ENCODE measurements at places on chromosomes 12 and 14.

GRCh38 chr12:6635375-6635855, 344 bp downstream of the LPAR5 start:
- peak; percentile 72 for DNase-seq

DNA sequence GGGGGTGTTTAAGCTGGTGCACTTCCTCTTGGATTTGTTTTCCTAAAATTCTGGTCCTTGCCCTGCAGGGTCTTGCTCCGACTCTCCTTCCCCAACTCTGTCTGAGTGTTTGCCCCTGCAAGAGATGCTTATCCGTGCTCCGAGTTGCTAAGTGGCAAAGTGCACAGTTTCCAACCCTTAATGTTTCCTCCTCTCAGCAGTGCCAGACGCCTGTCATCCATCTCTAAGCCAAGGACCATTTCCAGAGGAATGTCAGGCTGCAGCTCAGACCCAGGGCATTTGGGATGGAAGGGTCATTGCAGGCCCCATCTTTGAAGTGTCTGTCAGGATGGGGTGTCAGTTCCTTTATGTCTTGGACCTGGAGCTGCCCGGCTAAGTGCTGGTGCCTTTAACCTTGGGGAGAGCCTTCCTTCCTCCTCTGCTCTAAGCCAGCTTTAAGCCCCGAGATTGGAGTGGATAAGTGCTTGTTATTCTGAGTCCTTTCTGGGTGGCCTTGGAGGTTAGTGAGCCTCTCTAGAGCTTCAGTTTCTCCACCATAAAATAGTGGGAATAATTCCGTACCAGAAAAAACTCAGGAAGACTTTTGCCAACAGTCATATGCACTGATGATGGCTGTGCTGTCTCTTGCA, 15.0 kb downstream of the WNT5B start:
- no peak for DNase-seq

GRCh38 chr12:122310626-122311333, 44.5 kb upstream of the VPS33A start:
- no peak for DNase-seq

- DNase-seq, result no peak
Measured at GRCh38 chr14:99532310-99532709, 51.1 kb downstream of the CCNK start.

DNA sequence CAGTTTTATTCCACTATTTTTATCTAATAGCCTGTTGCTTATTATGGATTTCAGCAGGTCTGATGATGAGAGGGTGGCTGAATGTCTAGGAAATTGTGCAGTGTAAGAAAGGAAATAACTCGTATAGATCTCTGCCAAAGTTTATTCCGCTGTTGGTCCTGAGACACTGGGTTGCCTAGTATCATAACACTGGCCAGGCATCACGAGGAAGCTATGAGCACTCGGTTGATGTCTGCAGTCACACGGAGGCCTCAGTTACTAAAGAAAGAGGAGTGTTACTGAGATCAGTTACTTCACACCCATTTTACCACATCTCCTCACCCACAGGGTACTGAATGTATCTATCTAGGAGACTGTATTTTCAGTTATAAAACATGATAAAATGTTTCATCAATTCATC, 21.9 kb downstream of the BHLHE41 start:
- no peak for DNase-seq

- DNase-seq, result no peak
Measured at GRCh38 chr12:24728366-24728765, 220.5 kb downstream of the BCAT1 start.

GRCh38 chr12:107826276-107826675, 51.8 kb downstream of the ASCL4 start:
- DNase-seq, result no peak

DNA sequence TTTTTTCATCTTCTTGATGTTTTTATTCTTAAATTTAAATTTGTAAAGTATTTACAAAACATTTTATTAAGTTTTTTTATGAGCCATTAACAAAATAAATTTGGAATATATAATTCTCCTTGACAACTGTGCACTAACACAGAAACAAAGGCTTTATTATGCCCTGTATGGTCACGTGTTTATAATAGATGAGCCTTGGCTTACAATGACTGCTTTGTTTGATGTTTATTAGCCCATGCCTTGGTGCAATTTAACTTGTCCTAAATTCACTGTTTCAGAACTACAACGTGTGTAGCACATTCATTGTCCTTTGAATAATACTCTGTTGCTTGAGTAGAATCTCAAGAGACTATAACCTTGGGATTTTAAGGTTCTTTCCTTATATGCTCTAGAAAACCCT, 59.8 kb downstream of the CNTN1 start:
- DNase-seq, result no peak

DNA sequence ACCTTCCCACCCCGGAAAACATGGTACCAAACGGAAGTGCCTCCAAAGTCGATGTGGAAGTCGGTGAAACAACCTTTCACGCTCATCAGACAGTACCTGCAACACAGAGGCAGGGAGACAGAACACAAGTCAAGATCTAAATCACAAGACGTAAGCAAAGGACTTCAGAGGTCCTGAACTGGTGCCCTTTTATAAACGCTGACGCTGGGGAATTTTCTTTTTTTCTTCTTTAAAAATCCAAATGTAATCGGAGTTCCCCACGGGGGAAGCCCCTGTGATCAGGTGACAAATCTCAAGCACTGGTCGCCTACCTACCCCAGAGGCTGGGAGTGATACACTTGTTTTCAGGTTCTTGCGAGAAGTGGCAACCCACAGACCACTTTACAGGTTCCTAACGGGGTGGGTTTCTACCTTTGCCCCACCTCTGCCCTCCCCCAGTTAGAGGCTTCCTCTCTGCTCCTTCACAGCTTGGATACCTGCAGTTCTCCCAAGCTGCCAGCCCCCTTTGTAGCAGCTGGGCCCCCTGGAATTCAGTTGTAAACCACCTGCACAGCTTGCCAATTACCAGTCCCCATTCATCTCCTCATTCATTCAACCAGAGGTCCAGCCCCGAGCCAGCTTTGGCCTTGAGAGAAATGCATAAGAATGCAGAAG, 46.2 kb downstream of the KDM2B start:
- peak; percentile 45 for DNase-seq

DNA sequence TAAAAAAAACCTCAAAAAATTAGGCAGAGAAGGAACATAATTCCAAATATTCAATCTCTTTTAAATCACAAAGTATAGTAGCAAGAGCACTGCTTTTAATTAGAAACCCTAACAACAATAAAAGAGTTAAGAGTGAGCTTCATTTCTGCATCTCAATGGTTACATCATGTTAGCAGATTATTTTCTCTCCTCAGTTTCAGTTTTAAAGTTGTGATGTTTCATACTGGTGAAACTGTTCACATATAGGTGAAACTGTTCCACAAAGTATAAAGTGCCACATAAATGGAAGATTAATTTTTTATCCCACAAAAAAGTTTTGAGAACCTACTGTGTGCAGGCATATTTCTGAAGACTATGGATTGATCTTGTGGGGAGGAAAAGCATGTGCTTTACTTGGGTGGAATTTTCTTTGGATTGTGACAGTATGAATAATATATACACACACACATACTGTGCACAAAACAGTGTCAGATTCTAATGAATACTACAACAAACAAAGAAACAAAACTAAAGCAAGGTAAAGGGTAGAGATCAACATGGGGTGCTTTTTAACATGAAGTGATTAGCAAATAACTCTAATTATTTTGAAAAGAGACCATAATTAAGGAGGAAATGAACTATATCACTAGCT, 17.1 kb downstream of the LUM start:
- DNase-seq, result no peak

GRCh38 chr12:39807043-39807442, 187.4 kb upstream of the ABCD2 start:
- DNase-seq, result no peak

- no peak for DNase-seq
Measured at GRCh38 chr12:87511371-87511770, 517.8 kb downstream of the C12orf50 start.

Measured in T-helper 2 cell treated with Interferon-gamma antibody and Interleukin-4, amounts not matched to agents 5 μg/mL and 100 μg/mL, for 36 hours (primary cell).